ENCODE measurements at places on chromosomes 11 and 22.

DNA sequence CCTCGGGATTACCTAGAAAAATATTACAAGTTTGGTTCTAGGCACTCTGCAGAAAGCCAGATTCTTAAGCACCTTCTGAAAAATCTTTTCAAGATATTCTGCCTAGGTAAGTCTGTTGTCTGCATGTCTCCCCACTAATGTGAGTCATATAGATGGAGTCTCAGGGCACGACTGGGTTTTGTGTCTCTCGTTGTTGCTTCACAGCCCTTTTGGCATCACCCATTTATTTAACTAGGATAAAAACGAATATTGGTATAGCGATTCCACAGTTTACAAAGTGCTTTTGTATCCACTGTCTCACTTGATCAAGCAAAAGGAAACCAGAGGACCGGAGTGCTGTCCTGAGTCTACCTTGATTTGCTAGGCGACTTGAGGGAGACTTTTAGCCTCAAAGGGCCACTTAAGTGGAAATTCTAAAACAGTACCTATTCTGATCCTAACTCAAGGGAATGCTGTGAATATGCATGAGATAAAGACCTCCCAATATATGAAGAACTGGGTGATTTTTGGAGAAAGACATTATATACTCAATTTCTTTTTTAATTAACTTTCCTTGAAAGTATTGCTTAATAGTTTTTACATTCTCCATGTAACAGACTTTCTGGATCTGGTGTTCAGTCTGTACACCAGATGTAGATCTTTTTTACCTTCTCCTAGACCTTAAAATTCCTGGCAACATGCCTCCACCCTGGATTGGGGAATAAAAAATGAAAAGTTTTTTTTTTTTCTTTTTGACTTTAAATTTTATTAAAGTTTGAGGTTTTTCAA, 590 bp downstream of the NNMT start:
- no peak for DNase-seq

- no peak for DNase-seq
Measured at GRCh38 chr11:60310407-60310998, 16.6 kb upstream of the MS4A6E start.

- DNase-seq, result no peak
Measured at GRCh38 chr11:94650756-94651155, 83.6 kb downstream of the PIWIL4 start.

DNA sequence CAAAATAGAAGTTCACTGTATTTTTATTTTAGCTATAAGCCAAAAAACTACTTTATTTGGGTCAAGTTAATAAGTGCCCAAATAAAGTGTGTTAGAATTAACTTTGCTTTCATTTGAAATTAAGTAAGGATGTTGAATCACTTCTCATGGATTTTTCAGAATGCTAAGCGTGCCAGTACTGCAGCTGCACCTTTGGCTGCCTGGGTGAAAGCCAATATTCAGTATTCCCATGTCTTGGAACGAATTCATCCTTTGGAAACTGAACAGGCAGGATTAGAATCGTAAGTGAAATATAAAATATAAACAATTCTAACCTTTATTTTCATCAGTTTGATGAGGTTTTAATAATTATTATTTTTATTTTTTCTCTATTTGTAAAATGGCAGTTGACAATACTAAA, 113.6 kb downstream of the DYNC2H1 start:
- no peak for DNase-seq

GRCh38 chr11:57834852-57835251, 73.2 kb downstream of the CTNND1 start:
- DNase-seq, result no peak

DNA sequence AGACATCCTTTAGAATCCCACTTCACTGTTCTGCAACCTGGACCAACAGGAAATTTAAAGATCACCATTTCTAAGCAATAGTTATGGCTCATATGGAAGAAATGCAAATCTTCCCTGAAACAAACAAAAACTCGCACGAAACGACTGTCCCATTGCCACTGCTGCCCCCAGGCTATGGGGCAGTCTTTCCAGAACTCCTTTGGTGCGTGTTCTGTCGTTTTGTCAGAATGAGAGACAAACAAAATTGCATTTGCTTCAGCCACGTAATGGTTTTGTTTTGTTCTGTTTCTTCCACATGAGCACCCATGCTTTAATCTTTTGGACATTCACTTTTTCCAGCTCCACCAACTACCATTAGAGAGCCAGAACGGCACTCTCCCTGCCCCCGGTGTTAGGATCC, 10.8 kb upstream of the FBLN1 start:
- no peak for DNase-seq

DNA sequence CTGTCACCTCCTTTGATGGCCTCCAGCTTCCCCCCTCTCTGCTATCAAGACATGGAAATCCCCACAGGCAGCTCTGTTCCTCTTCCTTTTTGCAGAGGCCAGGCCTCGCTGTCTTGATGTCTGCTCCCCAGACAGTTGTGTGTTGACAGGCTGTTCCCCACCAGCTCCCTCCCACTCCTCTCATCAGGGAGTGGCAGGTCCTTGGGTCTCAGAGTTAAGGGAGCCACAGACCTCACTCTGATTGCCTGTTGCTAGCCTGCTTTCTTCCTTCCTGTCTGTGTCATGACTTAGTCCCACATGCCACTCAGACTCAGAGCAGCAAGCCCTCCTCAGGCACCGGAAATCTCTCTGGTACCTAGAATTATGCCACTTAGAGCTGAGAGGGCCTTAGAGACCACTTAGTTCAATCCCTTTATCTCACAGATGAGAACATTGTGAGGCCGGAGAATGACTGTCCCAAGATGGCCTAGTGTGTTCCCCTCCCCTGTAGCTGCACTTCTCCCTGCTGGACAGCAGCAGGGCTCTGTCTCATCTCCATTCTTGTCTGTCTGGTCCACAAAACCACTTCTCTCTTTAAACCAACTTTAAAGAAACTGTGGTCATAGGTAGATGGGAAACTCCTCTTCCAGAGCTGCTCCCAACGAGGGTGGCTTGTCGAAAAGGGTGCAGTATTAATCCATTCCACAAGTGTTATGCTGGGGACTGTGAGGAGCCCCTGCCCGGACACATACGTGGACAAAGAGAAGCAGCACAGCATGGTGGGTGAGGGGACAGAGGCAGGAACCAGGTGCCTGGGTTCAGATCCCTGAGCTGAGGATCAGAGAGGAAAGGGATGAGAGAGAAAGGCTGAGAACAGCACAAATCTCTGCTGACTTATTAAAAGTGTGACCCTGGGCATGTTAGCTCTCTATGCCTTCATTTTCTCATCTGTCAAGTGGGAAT, 4.2 kb downstream of the AMPD3 start:
- peak; percentile 37 for DNase-seq

GRCh38 chr11:93073508-93074280, 104.2 kb downstream of the MTNR1B start:
- DNase-seq, result no peak

DNA sequence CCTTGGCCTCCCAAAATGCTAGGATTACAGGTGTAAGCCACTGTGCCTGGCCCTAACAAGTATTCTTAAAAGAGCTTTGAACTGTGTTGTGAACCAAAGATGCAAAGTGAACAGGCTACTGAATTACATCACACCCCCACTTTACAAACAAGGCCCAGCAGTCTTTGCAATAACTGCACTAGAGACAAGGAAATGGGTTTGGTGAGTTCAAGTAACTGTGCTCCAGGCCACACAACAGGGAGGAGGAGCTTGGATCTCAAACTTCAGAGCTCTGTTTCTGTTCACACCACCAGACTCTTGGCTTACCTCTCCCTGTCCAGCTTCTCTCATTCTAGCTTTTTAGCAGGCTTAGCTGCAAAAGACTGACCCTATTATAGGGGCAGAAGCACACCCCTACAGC, 30.4 kb upstream of the RASL10A start:
- no peak for DNase-seq

- no peak for DNase-seq
Measured at GRCh38 chr11:45089251-45089650, 57.2 kb upstream of the PRDM11 start.

DNA sequence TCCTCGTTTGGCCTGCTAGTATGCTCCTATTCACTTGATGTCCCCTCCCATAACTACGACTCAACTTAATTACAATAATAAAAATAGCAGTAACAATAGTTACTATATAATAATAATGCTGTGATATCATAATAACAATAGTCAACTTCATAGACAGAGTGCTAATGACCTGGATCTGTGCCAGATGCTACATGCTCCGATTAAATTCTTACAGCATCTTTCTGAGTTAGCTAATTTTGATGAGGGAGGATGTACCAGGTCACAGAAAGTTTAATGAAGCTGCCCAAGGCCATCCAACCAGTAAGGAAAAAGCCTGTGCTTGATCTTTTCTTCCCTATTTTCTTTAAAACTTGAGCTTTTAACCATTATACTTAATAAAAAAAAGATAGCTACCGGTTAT, 413.4 kb upstream of the LRRC4C start:
- DNase-seq, result no peak

DNA sequence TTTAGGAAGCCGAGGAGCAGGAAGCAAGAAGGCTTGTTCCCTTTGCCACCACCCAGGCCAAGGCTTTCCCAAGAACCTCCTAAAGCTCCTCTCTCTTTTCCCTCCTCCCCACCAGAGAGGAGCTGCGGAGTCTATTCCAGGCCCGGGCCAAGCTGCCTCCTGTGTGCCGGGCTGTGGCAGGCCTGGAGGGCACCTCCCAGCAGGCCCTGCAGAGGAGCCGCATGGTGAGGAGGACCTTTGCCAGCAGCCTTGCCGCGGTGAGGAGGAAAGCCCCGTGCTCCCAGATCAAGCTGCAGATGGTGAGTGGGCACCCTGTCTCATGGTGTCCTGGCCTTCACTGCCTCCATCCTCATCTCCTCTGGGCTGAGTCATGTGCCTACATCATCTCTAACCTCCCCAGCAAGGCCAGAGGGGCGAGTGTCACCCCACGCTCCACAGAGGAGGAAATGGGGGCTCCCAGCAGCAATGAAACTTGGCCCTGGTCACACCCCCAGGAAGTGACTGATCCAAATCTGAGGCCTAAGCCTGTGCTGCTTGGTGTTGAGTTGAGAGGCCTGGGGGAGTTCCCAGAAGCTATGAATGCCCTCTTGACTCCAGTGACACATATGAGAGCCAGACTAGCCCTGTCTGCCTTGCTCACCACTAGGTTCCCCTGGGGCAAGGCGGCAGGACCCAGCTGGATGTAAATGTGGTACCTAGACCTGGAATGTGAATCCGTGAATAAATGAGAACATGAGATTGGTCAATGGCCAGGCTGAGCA, 104.2 kb downstream of the MYO18B start:
- no peak for DNase-seq

GRCh38 chr22:22698263-22698750, 53.9 kb downstream of the GGTLC2 start:
- DNase-seq, result no peak

GRCh38 chr11:3134218-3134621, 30.9 kb downstream of the OSBPL5 start:
- DNase-seq, result no peak

DNA sequence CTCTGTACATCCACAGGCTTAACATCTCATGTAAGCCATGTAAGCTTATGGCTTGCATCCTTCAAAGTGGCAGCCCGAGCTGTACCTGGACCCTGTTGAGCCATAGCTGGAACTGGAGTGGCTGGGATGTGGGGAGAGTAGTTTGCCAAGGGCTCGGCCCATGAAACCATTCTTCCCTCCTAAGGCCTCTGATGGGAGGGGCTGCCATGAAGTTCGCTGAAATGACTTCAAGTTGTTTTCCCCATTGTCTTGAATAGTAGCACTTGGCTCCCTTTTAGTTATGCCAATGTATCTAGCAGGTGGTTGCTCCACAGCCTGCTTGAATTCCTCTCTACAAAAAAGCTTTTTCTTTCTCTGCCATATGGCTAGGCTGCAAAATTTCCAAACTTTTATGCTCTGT, 5.2 kb upstream of the CHORDC1 start:
- no peak for DNase-seq

- no peak for DNase-seq
Measured at GRCh38 chr11:117090111-117090706, 8.0 kb downstream of the SIK3 start.

DNA sequence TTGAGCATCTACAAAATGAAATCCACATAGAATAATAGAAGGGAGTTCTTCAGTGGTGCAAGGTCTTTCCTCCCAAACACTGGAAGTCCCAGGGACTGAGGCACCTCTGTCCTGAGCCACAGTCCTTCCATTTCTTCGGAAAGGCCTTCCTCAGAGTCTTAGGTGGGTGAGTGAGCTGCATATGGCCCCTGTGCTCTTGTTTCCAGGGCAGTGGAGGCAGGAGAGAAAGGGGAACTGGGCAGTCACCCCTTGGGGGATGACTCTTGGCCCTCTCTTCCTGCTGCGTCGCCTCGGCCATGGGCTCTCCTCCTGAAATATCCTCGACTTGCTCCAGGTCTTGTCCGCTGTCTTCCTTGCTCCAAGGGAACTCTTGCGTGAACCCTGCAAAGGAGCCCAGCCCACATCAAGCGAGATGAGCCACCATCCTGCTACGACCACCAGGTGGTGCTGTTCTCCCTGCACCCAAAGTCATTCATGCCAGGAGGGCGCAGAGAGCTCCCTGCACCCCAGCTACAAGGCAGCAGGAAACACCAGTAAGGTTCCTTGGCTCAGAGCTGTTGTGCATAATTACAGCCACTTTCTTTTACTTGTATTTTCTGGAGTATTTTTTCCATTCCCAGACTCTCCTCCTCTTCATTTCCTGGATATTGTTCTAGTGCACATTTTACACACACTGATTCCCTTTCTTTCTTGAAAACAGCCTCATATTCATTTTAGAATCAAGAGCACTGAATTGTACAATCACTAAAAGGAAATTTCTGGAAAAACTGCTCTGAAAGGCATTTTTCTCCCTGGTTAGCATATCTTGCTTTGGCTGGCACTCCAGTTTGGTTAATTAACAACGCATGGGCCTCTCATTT, 397.8 kb downstream of the OPCML start:
- DNase-seq, result no peak

- no peak for DNase-seq
Measured at GRCh38 chr22:22431271-22432220, 77.0 kb downstream of the ZNF280B start.

DNA sequence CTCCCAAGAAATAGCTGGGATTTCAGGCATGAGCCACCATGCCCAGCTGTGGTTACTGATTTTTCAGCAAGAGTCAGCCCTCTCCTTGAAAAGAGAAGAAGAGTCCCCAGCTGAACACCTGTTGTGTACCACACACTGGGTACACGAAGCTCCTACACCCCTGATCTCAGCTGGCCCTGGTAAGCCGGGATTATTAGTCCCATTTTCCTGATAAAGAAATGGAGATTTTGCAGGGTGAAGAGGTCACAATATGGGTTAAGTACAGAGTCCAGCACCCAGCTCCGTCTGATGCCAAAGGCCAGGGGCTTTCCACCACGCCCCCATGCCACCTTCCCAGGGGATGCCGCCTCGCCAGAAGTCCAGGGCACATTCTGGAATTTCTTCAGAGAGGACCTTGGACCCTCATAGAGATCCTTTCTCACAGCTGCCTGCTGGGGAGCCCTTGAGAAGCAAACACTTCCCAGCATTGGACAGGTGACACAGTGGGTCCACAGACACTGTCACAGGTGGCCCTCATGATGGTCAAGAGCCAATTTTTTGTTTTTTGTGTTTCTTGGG, 19.8 kb upstream of the HMOX1 start:
- no peak for DNase-seq

All from activated naive CD4-positive, alpha-beta T cell (primary cell).